Hepatocyte (in vitro differentiated cells): ENCODE measurements at places on chromosomes 11 and 22. TPM values are rescaled to one million over a fixed set of nuclear protein-coding genes. Genes with fewer than 3 reads are reported as not detected.

- DNase-seq = peak; percentile 53
Measured at GRCh38 chr11:61967924-61968757, 707 bp upstream of the FTH1 start.

DNA sequence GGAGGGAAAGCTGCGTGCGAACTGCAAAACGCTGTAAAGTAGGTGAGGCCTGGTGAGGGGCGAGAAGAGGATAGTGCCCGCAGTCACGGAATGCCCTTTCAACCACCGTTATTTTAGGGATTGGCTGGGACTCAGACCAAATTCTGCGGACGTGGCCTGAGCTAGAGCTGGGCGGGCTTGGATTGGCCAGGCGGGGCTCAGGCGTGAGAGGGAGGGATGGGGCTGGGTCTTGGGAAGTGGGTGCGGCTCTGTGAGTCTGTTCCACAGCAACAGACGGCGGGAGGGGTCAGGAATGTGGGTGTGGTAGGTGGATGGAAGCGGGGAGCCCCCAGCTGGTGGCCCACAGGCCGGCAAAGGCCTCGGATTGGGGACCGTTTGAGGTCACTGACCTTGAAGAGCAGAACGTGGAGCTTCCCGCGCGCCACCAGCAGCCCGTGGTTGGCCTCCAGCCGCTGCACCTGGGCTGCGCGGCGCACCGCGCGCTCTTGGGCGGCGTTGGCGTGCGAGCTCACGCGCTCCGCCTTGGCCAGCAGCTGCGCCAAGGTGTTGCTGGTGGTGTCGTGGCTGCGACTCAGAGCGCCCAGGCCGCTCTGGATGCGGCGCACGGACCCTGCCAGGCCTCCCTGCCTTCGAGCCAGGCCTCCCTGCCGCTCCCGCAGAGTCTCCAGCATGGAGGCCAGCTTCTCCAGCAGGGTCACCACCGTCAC lies 444 bp downstream of the CAVIN3 start:
- peak; percentile 88 for DNase-seq

GRCh38 chr11:38481391-38481790 lies 1883.4 kb upstream of the RAG2 start:
- no peak for DNase-seq

DNA sequence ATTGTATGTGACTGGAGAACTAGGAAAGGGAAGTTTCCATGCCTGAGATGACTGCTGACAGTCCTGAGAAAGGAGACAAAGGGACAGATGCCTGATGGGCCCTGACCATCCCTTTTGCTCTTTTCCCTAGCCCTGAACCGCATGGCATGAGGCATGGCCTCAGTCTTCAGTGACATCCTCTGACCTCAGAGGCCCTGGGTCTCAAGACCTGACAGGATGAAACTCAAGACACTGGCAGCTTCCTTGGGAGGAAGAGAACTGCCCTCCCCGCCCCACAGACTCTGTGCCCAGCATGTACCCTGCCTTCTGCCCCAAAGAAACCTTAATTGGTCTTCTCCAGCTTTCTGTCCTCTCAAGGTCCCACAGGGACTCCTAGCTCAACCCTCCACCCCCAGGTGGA lies 444.1 kb downstream of the SOX6 start:
- no peak for DNase-seq

GRCh38 chr11:122156940-122157382 lies 40.9 kb upstream of the BLID start:
- no peak for DNase-seq

DNA sequence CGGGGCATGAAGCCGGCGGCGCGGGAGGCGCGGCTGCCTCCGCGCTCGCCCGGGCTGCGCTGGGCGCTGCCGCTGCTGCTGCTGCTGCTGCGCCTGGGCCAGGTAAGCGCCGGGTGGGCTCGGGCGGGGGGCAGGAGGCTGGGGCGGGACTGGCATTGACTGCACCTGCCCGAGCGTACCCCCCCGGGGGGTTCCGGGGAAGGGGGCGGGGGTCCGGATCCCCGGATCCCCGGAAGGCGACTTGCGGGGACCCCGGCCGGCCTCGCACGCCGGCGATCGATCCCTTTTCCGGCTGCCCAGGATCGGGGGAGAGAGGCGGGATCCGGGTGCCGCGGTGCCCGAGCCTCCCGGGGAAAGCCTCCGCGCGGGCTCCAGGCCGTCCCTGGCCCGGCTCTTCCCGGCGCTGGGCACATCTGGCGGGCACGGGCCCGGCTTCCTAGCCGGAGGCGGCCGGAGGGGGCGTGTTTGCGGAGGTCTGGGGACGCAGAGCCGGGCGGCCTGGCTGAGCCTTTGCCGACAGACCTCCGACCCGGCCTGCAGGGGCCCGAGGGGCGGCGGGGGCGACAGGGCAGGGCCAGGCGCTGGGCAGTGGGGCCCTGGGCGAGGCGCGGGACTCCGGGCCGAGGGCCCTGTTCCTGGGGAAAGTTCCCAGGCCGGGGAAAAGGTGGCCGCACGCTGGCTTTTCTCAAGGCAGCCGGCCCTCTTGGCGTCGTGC lies 705 bp downstream of the PTPRJ start:
- peak; percentile 81 for DNase-seq

GRCh38 chr11:88327462-88328143 lies 9.9 kb downstream of the CTSC start:
- DNase-seq = no peak

- DNase-seq = no peak
Measured at GRCh38 chr22:38774496-38775166, 18.8 kb upstream of the SUN2 start.

MRGPRE gene
- not detected in 2 replicates for total RNA-seq

VPREB1 gene
- not detected in 2 replicates for total RNA-seq

KRTAP5-10 gene
- total RNA-seq = not detected in 2 replicates

DMC1 gene
- total RNA-seq = 0.80 and 3.0 TPM in 2 replicates
